SJSA1 (cell line): ENCODE measurements at places on chromosomes 6 and 20.

DNA sequence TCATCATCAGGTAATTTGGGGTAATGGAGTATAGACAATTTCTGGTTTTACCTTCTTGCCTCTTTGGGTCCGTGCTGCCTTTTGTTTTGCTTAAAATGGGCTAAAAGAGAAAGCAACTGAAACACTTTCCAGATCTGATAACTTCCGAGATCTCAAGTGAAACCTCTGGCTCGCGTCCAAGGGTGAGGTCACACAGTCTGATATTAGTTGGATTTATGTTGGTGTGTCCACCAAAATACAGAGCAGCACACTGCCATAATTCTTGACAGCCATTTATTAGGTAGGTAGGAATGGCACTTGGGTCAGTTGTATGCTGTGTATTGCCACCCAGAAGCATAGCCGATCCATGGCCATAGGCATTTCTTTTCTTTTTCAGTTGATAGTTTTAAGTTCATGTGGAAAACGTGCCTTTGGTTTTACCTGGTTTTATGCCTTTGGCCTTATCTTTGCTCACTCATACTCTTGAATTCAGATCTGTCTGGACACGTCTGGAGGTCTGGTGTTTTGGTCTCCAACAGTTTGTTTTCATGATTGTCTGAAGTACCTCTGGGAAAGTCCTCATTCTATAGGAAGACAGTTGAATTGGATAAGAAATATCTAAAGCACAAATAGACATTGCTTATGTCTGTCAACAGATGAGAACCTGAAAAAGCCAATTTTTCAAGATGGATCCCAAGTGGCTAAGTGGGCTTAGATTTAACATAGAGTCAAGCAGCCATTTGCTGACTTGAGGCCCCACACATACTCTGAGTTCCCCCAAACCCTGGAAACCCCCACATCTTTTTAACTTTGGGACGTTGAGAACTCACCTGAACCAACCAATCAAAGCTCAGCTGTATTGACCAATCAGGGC lies 320.8 kb downstream of the SOX4 start:
- no peak for DNase-seq

- no peak for DNase-seq
Observed at GRCh38 chr6:82616386-82617028, 252.9 kb downstream of the TPBG start.

- DNase-seq = peak; percentile 95
Observed at GRCh38 chr6:165181951-165182414, 127.4 kb downstream of the C6orf118 start.

DNA sequence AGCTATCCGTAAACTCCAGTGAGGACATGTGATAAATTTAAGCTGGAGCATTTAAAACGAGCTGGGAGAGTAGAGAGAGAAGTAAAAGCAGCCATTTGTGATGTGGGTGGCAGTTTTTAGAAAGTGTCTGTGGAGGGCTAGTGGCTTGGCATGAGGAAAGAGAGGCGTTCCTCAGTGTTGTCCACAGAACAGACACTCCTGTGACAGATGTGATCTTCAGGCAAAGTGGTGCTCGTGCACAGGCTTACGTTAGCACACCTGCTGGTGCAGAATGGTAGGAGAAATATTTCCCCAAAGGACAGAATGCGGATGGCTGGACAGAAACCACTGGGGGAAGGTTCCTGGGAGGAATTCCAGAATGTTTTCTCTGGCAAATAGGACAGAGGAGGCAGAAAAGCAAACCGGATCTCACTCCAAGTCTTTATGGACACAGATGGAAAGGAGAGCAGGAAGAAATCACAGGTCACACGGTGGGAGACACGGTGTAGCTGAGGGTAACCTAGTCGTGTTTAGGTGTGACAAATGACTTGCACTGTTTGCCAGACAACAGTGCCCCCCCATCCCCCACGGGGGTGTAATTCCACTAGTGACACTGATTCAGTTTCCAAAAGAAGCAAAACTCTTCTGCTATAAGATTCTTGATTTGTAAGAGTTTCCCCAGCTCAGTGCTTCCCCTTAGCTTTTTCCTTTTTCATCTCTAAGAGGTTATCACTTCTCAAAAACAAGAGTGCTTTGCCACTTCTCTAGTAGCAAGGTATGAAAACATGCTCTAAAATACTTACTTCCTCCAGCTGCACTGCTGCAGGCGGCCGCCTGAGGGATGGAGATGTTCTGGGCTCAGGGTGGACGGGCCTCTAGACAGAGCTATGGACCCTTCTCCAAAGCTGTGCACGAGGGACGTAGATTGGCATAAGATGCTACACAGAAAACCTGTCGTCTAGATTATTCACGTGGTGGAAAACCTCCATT lies 293.2 kb downstream of the QKI start:
- DNase-seq = peak; percentile 8

GRCh38 chr20:47741669-47742608 lies 43.3 kb downstream of the SULF2 start:
- no peak for DNase-seq
